Neural crest cell (in vitro differentiated cells): ENCODE measurements at places on chromosomes 12 and 14.
A peak's percentile ranks its signal among the peaks of the same experiment; 100 is the strongest.

DNA sequence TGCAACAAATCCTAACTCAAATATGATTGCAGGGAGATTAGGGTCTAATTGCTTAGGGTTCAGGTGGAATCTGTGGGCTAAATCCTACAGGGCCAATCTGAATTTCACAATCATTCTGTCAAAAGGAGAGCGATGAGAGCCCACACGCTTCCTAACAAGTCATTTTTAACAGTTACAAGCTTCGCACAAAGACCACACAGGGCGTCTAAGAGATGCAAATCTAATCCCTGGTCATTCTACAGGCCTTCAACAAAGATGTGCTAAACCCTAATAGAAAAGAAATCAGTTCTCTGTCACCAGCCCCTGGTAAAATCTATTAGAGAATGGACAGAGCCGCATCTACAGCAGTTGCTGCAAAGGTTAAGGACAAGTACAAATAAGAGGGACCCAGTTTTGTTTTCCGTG, 15.3 kb downstream of the NKX2-1 start:
- DNase-seq = no peak

- no peak for DNase-seq
These were observed 371.3 kb downstream of the GRIN2B start for GRCh38 chr12:13609894-13610679.

DNA sequence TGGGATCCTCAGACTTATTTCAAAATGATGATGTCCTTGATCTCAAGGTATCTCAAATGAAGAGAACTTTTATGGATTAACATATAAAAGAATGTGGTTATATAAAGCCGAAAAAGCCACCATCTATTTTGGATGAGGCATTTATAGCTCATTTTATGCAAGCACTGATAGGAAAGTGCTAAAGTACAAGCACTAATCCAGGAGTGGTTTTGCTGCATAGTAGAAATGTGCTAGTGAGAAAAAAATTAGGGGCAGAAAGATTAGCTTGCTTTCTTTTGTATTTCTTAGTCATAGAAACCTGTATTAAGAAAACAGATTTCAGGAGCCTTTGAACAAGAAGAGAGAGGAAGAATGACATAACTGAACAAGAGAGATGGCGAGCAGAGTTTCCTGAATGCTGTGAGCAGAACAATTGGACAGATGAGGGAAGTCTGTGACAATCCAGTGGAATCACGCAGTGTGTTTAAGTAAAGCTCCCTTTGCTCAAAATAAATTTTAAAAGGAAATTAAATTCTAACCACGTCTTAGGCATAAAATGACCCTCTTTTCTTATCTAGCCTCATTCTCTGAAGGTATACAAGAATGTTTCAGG, 238.2 kb upstream of the NOVA1 start:
- DNase-seq = no peak

DNA sequence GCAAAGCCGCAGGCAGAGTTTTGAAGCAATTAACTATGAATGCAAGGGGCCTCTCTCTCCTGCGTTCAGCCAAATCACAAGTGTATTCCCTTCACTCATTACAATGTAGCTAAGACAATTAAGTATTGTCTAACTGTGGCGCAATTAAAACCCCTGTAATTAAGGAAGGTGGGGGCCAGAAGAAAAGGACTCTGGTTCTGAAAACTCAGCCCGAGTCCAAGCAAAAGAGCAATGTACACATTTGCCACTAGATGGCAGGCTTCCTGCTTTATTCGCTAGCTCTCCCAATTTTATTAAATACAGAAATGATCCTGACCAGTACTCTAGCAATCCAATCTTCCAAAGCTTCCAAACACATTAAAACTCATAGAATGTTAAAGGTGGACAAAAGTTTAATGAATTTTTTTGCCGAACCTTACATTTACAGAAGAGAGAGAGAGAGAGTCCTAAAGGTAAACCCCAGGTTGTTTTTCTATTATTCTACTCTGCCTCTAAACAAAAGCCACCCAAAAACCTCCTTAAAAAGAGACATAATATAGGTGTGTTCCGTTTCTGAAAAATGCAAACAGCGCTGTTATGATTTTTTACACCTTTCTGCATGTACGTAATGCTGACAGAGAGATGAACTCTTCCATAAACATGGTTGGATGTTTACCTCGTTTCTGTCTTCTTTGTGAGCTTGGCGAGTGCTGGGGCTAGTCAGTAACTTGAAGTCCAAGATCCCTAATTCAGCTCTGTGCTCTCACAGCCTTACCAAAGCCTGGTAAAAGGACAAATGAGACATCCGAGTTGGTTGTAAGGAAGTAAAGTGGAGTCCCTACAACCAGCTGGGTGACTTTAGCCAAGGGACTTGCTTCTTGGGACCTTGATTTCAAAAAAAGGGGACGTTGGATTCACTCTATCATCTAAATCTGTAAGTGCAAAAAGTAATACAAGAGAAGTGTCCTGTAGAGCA, 50.9 kb upstream of the VASH1 start:
- peak; percentile 38 for DNase-seq

- DNase-seq = no peak
These were observed 52.9 kb downstream of the ATL1 start for GRCh38 chr14:50612806-50613205.

DNA sequence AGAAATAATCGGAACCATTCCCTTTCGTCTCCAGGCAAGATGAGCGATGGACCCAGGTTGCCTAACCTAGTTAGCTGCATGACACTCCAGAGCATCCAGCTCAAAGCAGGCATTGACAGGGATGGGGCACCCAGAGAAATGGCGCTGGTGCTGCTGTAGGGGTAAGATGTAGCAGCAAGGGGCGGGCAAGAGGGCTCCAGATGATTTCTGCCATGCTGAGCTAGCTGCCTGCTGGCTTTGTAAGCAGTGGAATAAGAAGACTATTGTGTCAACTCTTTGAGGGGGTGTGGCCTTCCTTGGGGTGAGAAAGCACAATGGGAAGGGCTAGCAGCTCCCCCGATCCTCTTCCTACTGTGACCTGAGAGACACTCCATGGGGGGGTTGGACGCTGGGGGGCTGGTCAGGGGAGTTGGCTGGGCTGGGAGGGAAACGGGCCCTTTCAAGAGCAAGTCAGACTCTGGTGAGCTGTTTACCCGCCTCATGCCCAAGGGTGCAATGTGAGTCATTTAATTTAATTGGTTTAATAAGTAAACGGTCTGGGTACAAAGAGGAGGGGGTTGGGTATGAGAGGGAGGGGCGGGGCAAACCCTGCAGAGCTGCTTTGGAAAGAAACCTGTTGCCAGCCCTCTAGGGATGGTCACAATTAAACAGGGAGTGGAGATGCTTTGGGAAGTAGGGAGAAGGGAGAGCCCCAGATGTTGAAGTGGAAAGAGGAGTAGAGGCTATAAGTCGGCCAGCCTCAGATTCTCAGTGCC, 50.5 kb downstream of the B4GALNT3 start:
- peak; percentile 22 for DNase-seq

GRCh38 chr12:113322343-113322742, 12.6 kb downstream of the SLC8B1 start:
- DNase-seq = no peak

DNA sequence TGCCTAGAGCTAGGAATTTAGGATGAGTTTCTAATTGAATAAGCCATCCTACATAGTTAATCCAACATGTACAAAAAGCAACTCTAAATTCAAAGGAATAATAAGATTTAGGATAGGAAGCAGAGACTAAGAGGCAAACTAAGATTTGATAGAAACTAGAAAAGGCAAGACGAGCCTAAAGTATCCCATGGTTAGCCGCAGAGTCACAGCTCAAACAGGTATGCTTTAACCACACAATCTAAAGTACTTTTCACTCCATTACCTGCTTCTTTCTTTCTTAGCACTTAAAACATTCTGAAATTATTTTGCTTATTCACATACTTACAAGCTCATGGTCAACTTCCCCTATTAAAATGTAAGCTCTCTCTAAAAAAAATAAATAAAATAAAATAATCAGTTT, 51.8 kb downstream of the OTOGL start:
- no peak for DNase-seq

- DNase-seq = no peak
These were observed 9.3 kb downstream of the PEBP1 start for GRCh38 chr12:118145113-118145797.

DNA sequence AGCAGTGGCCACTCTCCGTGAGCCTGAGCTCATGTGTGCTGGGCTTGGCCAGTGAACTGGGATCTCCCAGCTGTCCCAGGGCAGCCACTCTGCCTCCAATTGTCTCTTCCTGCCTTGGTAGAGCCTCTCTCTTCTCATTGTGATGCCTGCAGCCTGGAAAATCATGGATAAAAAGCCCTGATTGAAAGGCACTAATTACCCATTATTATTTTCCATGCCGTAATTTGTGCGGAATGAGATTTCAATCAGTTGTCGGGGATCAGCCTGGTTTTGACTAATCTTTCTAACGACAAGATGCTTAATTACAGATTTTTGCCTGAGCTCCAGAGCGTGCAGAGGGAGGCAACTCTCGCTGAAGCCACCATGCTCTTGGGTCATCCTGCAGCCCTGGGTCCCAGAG, 52.7 kb downstream of the ESRRB start:
- no peak for DNase-seq
